ENCODE measurements at places on chromosomes 7 and 10.

- no peak for DNase-seq
These were observed 234.0 kb upstream of the CXCL12 start for GRCh38 chr10:44618910-44619309.

GRCh38 chr7:20503278-20503950, 112.1 kb upstream of the ABCB5 start:
- DNase-seq, result no peak

DNA sequence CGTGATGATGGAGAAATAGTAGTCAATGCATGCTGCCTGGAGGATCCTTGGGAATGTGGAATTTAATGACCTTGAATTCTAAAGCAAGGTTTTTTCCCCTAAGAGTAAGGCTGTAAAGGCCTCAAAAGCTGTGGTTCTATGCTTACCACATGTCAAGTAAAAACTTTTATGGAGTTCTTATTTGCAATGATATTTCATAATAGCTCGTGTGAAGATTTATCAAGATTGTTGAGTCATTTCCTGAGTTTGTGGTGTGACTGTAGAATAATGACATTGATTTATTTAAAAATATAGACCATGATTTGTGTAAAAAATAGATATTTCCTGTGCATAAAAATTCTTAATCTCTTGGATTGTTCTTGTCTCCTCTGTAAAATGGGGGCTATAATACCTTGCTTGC, 67.5 kb upstream of the SORCS1 start:
- DNase-seq, result no peak

GRCh38 chr10:17729630-17730029, 22.4 kb upstream of the TMEM236 start:
- DNase-seq, result no peak

DNA sequence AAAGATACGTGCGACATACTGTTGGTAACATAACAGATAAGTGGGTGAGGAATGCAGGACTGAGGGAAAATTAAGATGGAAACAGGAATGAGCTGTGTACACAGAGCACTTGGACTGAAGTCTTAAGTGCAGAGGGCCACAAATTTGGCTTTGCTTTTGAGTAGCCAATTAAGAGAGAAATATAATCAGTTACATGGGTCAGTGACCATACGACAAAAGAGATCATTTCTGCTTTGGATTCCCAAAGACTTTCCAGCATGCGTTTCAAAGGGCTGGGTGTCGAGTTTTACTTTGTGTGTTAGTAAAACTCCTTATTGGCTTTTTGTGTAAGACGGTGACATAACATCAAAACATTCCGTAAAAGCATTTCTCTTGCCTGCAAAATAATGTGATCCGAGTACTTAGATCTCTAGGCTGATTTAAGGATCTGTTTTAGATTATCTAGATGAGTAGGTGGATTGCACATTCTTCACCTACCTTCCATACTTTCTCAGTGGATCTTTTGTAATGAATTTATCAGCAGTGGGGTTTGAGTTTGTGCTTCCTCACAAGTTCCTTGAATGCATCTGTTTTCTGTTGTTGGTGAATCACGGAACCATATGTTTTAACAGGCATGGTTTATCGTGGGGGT, 7.5 kb downstream of the RABGEF1 start:
- DNase-seq, result no peak

GRCh38 chr10:97974100-97974499, 56.3 kb downstream of the CRTAC1 start:
- DNase-seq, result no peak

- no peak for DNase-seq
These were observed 17.3 kb downstream of the VWDE start for GRCh38 chr7:12386313-12386740.

GRCh38 chr10:72081210-72081609, 7.1 kb downstream of the SPOCK2 start:
- DNase-seq, result peak; percentile 55

DNA sequence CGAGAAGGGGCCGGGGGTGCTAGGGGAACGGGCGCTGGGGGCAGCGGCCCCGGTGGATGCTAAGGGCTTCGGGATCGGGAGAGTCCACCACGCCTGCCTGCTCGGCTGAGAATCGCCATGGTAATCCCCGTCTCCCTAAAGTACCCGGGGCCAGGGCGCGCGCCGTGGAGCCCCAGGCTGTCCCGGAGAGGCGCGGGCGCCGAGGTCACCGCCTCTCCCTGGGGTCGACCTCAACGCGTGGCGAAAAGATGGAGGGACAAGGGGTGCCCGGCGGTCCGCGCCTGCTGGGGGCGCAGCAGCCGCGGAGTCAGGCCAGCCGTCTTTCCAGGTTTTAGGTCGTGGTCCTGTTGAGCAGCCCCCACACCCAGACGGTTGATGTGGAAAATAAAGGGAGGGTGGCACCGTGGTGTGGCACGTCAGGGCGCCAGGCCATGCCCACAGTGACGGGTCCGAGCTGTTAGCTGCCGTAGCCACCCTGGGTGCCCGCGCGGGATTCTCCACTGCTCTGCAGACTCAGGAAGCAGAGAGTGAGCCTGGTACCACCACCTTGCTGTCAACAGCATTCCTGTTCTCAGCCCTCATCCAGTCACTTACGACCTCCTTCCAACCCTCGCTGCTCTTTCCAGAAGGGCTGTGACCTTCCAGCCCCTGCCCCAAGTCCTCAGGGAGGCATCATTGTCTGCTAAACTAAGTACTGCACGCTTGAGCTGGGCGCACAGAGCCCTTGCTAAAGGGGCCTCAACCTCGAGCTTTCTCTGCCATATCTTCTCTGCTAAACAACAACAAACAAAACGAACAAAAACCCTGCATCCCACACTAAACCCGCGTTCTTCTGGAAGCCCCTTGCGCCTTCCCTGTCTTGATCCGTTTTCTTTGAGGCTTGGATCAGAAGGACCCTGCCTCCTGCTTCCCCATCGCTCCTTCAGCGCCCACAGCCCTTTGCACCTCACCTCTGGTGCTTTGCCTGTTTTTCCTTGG, 666 bp downstream of the SMKR1 start:
- DNase-seq, result no peak

DNA sequence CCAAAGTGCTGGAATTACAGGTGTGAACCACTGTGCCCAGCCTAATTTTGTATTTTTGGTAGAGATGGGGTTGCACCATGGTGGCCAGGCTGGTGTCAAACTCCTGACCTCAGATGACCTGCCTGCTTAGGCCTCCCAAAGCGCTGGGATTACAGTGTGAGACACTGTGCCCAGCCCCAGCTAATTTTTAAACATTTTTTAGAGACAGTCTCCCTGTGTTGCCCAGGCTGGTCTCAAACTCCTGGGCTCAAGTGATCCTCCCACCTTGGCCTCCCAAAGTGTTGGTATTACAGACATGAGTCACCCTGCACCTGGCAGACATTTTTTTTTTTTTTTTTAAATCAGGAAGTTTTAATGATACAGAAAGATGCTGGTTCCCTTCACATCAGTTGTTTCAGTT, 15.5 kb downstream of the DENND10 start:
- DNase-seq, result peak; percentile 21

- no peak for DNase-seq
These were observed 75.0 kb downstream of the LANCL2 start for GRCh38 chr7:55440040-55440690.
